ENCODE measurements at places on chromosomes 2 and 18.

DNA sequence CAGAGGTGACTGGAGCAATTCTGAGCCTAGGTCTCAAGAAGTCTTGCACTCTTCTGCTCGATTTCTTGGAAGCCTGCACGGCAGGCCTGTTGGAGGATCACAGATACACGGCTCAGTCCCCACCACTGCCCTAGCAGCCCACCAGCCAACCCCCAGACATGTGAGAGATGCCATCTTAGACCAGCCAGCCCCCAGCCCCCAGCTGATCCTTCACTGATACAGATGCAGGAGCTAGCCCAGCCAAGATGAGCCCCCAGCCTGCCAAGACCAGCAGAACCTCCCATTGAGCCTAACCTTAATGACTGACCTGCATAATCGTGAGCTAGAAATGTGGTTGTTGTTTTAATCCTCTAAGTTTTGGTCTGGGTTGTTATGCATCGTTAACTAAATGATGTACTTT, 47.5 kb downstream of the INHBB start:
- no peak for DNase-seq

GRCh38 chr2:221767106-221768012, 195.3 kb upstream of the EPHA4 start:
- DNase-seq = no peak

GRCh38 chr2:17057109-17058017, 391.7 kb upstream of the CYRIA start:
- no peak for DNase-seq

DNA sequence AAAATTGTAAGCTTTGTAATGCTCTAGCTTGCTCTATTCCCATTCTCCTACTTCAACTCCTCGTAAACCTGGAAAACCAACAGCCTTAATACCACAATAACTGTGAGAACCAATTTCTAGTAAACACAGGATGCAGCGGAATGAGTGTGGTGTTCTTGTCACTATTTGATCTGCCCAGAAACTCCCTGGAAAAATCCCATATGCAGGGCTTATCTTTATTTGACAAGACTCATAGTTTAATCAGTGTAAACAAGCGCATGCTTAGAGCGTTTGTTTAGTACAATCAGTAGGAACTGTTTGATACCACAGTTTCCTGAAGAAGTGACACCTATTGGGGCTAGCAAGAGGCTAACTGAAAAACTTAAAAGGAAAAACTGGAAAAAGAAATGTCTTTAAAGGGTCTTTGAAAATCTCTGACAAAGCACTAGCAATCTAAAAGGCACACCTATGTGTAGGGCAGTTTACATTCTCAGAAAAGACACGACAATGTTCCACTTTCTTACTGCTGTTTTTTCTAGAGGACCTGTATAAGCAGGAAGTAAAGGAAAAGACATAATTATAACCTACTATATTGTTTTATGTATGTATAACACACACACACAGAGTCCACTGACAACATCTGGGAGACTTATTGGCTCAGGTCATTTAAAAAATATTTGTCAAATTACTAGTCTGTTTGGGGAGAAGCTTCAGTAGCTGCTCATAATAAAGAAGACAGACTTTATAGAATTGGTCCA, 241.4 kb upstream of the KLHL14 start:
- DNase-seq = no peak

DNA sequence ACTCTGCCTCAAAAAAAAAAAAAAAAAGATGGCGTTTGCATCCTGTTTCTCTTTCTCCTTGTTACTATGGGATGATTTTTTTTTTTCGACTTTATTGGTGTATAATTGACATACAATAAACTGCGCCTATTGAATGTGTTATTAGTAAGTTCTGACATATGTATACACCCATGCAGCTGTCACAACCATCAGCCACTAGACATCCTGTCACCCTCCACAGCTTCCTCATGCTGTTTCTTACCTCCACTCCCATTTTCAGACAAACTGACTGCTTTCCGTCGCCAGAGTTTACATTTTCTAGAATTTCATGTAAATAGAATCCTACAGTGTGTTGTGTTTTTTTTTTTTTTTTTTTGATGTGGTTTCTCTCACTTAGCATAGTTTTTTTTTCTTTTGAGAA, 27.9 kb downstream of the RRM2 start:
- DNase-seq = no peak

DNA sequence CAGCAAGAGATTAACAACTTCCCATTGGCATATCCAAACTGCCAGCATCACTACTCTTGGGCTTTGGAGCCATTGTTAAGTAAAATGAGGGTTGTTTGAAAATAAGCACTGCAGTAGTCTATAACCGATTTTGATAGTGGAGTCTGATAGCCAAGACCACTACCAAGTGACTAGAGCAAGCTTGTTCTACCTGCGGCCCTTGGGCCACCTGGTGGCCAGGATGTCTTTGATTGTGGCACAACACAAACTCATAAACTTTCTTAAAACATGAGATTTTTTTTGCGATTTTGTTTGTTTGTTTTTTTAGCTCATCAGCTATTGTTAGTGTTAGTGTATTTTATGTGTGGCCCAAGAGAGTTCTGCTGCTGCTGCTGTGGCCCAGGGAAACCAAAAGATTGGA, 11.0 kb downstream of the UBE2E3 start:
- DNase-seq = no peak
